MM.1S (cell line): ENCODE measurements at places on chromosomes 11 and 22.

DNA sequence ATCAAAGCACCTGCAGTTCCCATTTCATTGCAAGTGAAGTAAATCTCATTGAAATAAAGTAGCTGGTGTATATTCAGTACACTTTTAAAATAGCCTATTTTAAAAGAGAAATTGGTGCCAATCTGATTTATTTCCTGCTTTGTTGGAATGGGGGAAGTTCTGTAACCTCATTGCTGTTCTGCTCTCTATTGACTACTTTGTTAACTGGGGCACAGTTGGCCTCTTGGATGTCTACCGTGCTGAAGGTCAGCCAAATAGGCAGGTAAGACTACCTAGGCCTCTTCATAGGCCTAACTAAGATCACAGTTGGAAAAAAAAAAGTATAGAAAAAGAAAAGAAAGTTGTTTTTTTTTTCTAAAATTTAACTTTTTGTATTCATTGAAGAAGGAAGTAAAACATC, 9.2 kb downstream of the CTNND1 start:
- no peak for DNase-seq

GRCh38 chr22:45157907-45158306, 5.8 kb upstream of the NUP50 start:
- DNase-seq = no peak

- no peak for DNase-seq
Observed at GRCh38 chr22:24190159-24190540, 8.9 kb downstream of the SUSD2 start.

DNA sequence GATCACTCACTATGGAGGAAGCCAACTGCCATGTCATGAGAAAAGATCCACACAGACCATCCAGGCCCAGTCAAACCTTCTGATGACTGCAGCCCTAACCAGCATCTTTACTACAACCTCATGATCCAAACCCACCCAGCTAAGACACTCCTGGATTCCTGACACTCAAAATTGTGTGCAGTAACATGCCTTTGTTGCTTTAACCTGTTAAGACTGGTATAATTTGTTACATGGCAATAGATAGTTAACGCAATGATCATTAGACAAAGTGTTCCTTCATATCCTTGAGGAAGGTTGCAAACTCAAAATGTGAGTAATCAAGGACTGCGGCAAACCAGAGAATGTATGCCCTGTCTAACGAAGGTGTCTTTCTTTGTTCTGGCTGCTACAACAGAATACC, 47.1 kb upstream of the CSNK2A3 start:
- no peak for DNase-seq

DNA sequence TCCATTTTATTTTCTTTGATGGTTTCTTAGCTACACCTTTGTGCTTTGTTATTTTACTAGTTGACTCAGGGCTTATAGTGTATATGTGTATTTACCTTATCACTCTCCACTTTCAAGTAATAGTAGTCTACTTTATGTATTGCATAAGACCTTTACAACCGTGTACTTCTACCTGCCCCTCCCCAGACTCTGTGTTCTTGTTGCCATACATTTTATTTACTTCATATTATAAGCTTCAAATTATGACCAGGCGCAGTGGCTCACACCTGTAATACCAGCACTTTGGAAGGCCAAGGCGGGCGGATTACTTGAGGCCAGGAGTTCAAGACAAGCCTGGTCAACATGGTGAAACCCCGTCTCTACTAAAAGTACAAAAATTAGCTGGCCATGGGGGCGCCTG, 28.2 kb upstream of the CTSD start:
- no peak for DNase-seq

GRCh38 chr11:134441281-134441680, 29.2 kb upstream of the B3GAT1 start:
- DNase-seq = no peak

GRCh38 chr22:27215871-27216270, 558.5 kb downstream of the MIAT start:
- DNase-seq = no peak

- DNase-seq = no peak
Observed at GRCh38 chr22:50676661-50677492, 4.3 kb downstream of the SHANK3 start.

- no peak for DNase-seq
Observed at GRCh38 chr22:40597526-40598430, 38.7 kb downstream of the MRTFA start.

- DNase-seq = no peak
Observed at GRCh38 chr22:20552443-20553401, 45.3 kb downstream of the MED15 start.

GRCh38 chr11:34587282-34587677, 33.6 kb upstream of the EHF start:
- no peak for DNase-seq

DNA sequence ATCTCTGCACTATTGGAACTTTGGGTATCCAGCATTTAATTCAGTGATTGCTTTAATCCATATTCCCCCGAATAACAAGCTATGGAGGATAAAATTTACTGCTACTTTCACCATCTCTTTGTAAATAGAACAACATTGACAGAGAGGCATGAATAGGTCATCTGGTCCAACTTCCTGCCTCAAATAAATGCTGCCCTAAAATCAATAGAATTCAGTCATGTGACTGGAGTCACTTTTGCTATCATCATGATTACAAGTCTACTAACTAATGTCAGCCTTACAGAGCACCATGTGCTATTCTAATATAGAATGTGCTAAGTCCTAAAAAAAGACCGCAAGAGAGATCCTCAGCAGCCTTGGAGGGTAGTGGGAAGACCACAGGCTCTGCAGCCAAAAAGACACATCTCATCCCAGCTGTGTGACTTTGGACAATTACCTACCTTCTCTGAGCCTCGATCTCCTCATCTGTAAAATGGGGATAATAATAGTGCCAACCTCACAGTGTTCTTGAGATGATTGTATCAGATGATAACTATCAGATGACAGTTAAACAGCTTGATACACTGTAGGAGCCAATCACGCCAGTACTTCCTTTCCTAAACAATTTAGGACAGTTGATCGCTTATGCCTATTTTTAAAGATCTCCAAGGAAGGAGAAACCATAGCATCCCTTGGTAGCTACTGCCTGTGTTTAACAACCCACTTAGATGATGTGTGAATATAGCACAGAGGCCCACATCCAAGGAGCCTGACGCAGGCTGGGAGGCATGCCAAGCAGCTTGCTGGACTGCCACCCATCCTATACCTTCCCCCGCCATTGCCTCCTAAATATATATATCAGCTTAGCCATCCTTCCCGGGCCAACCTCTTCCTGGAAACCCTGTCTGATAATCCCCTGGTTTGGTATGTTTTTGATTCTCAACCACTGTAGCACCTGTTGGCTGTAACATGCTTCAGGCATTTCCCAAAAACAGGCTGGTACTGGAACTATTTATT, 77.3 kb upstream of the PHF21A start:
- no peak for DNase-seq

DNA sequence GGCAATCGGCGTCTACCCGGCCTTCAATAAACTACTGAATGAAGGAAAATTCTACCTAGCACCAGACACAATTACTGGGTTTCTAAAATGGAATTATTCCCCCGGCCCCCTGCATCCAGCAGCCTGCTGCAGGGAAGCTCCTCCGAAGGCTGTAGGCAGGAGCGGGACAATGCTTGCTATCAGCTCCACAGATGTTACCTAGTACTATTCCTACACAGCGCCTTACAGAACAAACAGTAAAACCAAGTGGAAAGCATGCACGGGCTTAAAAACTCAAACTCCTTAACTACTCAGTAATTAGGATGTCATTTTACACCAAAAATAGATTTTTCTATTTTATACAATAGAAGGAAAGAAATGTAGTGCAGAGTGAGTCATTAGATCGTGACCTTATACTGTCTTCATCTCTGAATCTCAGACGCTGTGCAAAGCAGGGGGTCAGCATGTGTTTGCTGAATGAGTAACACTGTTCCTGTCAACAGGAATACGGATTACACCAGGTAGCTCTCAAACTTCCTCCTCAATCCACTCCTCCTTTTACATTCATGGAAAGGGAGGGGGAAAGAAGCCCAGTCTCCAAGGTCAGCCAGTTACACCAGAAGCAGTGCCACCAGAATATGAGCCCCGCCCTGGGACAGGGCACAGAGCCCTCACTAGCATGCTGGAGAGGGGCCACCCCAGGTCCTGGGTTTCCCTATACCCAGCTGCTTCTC, 74.9 kb downstream of the PACSIN2 start:
- DNase-seq = no peak
